Ovary (tissue), 10 donors: ENCODE measurements at places on chromosomes 3 and 15. TPM values are rescaled to one million over a fixed set of nuclear protein-coding genes. Genes with fewer than 3 reads are reported as not detected.

DNA sequence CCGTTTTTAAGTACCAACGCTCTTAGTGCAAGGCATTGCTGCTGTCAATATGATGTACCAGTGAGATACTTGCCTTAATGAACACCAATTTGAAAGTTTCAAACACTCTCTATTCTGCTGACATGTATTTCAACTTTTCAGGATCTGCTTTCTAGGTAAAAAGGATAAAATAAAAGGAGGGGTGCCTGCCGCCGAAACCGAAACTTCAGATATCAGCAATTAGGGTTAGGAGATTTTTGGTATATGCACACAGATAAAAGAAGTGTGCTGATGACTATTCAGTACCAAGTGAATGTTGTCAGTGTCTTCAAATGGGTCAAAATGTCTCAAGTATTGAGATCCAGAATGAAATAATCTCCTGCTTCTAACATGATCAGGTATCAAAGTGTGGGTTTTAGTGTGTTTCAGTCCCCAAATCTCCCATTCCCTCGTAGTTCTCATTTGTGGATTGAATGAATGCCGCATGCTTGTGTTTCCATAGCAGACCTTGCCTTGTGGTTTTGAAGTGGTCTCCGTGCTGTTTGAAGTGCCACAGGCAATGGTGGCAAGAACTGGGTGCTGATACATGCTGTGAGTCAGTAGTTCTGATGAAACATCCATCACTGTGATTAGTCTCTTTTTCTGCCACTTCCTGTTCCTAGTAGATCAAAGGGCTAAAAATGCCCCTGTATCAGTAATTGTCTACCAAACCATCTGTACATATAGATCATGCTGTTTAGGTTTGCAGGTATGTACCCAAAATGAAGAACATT lies 22.5 kb downstream of the CHST14 start:
- DNase-seq = no peak

- DNase-seq = no peak
Measured at GRCh38 chr15:78629716-78630065, 8.9 kb upstream of the CHRNA3 start.

- no peak for DNase-seq
Measured at GRCh38 chr3:169090559-169090958, 573.0 kb downstream of the MECOM start.

The CACNA2D2 gene
- total RNA-seq = 4.5 TPM

- no peak for DNase-seq
Measured at GRCh38 chr3:183224180-183224970, 28.7 kb upstream of the B3GNT5 start.

DNA sequence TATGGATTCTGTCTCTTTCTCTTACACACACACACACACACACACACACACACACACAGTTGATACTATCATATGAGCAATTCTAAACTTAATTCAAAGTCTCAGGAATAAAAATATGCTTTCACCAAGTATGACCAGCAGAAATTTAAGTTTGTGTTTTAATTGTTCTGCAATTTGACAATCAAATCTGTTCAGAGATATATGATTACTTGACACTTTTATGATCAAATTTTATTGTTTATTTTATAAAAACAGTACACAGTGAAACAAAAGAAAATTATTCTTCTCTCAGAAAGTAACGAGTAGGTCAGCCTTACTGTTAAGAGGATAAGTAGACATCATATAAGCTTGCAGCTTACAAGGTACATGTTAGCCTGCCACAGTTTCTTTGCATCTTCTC lies 114.3 kb downstream of the NEK10 start:
- DNase-seq = no peak
